ENCODE measurements at places on chromosomes 5 and 9.

DNA sequence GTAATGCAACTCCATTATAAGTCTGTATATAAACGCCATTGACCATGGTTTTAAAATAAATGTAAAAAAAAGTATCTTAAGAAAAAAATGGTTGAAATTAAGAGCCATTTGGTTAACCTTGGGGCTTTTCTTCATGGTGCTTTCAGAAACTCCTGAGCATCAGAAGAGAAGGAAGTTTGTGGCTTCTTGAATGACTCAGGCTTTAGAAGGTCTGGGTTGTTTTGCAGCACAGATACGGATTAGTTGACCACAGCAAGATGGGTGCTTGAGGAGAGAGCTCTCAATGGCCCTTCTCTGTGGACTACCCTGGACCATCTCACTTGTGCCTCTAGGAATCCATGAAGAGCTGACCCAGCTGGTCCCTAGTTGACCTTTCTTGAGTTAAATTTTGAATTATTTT is 189.5 kb downstream of the TMEM38B start:
- no peak for DNase-seq

GRCh38 chr9:26292943-26293342 is 599.7 kb downstream of the CAAP1 start:
- DNase-seq, result no peak

GRCh38 chr5:156704139-156704538 is 146.0 kb upstream of the PPP1R2B start:
- DNase-seq, result no peak

- DNase-seq, result no peak
These were observed 125.8 kb upstream of the SLIT3 start for GRCh38 chr5:169426784-169427183.

- DNase-seq, result no peak
These were observed 67.4 kb upstream of the DMRTA1 start for GRCh38 chr9:22379272-22379671.

DNA sequence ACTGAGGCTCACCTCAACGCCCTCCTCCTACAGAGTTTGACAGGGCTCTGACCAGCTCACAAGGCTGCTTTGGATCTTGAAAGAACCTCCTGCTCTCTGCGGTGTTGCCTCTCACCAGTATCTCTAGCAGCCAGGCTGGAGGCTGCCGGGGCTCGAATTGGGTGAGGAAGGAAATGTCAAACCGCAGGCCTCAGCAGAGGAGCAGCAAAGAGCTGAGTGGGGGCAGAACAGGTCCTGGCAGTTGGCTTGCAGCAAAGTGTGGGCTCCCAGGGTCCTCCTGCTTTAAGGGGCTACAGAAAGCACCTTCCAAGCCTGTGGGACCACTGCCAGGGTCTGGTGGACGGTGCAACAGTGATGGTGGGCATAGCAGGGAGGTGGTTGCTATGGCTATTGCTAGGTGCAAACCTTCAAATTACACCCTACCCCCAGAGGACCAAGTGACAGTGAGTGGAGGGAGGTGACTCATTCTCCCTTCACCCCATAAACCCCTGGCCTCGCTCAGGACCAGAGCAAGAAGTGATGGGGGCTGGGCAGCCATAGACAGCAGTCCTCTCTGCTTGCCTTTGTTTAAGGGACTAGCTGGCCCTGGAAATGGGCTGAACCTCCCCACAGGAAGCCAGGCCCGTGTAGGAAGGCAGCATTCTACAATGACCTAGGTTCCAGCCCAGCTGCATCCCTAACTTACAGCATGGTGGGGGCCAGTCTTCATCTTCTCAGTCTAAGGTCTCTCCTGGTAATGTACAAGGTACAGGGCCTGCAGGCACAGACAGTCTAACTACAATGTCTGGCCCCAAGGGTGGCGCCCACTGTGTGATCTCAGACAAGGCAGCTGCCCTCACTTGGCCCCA is 18.7 kb downstream of the LCP2 start:
- peak; percentile 82 for DNase-seq

- DNase-seq, result no peak
These were observed 46.2 kb downstream of the NTNG2 start for GRCh38 chr9:132207839-132208615.

GRCh38 chr9:113879318-113879717 is 3.2 kb downstream of the ZNF618 start:
- DNase-seq, result no peak

- DNase-seq, result no peak
These were observed 6.4 kb downstream of the PHF24 start for GRCh38 chr9:34964458-34964857.
